Esophagus muscularis mucosa (tissue), 4 donors: ENCODE measurements at places on chromosomes 1 and 21.

GRCh38 chr1:36557041-36558000 is 74.6 kb upstream of the CSF3R start:
- no peak for DNase-seq

DNA sequence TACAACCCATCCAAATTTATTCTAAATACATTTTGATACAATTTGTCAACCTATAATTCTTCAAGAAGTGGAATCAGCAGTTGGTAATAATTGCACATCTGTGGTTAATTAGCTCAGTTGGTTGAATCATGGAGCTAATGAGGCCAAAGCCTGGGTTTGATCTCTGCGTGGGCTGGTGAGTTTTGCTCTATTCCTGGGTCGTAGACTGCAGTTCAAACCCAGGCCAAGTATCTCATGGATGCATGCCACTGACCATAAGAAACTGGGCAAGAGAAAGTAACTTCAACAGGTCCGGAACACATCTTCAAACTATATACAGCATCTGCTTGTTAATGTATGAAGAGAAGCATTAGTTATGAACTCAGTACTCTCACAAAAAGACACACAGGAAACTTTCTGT is 779.7 kb downstream of the USP25 start:
- no peak for DNase-seq

- no peak for DNase-seq
These were observed 6.4 kb upstream of the EDN2 start for GRCh38 chr1:41490911-41491310.

GRCh38 chr1:51443555-51443954 is 75.5 kb downstream of the EPS15 start:
- DNase-seq = no peak

GRCh38 chr1:5119366-5120234 is 465.2 kb downstream of the AJAP1 start:
- peak; percentile 81 for DNase-seq

GRCh38 chr21:41932576-41933312 is 21.1 kb downstream of the C2CD2 start:
- DNase-seq = no peak

GRCh38 chr1:46617833-46618232 is 1.2 kb upstream of the MOB3C start:
- no peak for DNase-seq

DNA sequence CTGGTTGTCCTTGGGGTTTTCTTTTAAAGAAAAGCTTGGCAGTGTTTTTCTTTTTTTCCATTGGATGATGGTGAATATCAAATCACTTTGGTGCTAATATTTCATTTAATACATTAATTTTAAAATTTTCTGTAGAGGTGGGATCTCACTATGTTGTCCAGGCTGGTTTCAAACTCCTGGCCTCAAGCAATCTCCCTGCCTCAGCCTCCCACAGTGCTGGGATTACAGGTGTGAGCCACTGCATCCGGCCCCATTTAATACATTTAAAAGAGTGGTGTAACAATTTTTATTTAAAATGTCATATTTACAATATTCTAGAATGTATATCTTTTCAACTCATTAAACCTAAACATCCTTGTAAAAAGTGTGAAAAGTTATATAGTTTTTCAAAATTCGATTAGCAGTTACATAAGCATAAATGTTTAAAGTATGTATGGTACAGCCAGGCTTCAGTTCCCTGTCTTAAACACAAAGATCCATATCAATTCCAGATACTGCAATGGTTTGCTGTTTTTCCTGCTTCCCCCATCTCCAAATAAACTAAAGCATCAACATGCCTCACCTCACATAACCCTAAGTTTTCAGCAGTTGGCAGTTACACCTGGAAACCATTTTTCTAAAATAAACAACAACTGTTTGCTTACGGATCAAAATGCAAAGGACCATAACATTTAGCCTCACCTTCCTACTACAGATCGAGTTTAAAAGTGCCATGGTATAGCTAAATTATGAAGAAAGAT is 8.9 kb upstream of the LGALS8 start:
- no peak for DNase-seq

- DNase-seq = no peak
These were observed 16.8 kb downstream of the CXADR start for GRCh38 chr21:17529648-17530047.

DNA sequence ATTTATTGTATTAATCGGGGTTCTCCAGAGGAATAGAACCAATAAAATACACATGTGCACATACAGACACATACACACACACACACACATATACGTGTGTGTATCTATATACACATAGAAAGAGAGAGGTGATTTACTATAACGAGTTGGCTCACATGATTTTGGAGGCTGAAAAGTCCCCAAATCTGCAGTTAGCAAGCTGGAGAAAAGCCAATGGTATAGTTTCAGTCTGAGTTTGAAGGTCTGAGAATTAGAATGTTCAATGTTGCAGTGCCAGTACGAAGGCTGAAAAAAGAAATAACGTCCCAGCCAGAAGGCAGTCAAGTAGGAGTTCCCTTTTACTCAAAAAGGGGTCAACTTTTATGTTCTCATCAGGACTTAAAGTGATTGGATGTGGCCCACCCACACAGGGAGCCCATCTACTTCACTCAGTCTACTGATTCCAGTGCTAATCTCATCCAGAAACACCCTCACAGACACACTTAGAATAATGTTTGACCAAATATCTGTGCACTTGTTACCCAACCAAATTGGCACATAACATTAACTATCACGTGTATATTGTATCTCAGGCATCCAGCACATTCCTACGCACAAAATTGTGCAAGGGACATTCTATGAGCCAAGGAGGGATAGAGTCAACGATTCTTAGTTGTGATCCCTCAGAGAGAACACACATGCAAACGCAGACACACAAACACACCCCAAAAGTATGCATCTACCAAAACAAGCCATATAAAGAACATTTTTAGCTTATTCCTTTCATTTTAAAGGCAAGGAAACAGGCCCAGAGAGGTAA is 195.5 kb upstream of the DUSP10 start:
- peak; percentile 62 for DNase-seq

- DNase-seq = no peak
These were observed 37.5 kb upstream of the ARF1 start for GRCh38 chr1:228044961-228045360.

DNA sequence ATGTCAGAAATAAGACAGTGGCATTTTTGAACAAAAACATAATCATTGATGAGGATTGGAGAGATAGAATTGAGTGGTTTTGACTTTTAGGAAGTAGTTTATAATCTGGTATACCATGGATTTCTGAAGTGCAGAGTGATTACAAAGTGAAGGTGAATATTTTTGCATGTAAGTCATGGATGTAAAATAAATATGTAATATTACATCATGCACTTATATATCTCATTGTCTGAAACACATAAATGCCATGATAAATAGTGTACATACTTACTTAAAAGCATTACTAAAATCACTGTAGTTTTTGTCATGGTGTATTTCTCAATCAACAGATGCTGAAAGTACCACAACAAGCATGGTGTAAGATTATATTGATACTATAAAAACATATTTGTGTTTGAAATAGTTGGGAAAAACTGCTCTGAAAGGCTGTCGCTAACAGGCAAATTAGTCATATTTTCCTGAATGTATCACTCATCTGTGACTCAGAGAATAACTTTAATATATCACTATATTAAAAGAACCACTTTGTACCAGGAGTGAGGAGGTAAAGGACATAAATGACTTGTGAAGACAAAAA is 24.8 kb upstream of the RGS18 start:
- no peak for DNase-seq

DNA sequence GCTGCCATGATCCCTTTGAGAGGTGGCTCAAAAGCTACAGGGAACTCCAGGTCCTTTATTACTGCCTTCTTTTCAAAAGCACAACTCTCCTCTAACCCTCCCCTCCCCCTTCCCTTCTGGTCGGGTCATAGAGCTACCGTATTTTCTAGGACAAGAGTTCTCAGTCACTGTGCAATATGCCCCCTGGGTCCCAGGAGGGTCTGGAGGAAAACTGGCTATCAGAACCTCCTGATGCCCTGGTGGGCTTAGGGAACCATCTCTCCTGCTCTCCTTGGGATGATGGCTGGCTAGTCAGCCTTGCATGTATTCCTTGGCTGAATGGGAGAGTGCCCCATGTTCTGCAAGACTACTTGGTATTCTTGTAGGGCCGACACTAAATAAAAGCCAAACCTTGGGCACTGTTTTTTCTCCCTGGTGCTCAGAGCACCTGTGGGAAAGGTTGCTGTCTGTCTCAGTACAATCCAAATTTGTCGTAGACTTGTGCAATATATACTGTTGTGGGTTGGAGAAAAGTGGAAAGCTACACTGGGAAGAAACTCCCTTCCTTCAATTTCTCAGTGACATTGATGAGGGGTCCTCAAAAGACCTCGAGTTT is 3.1 kb downstream of the BTG2 start:
- no peak for DNase-seq

DNA sequence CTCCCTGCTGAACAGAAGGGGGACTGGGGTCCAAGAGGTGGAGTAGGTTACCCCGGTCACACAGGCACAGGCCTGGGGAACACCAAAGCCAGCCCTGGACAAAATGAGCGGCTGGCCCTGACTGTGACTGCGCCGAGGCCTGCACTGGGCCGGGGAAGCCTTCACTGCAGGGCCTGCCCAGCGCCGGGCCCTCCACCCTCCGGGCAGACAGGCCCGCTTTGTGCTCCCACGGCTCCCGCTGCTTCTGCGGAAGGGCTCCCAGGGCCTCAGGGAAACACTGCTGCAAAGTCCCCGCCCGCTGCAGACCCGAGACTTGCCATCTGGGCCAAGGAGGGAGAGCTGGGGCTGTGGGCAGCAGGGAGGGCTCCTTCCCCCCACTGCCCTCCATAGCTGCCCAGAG is 35.3 kb downstream of the MEGF6 start:
- DNase-seq = no peak

DNA sequence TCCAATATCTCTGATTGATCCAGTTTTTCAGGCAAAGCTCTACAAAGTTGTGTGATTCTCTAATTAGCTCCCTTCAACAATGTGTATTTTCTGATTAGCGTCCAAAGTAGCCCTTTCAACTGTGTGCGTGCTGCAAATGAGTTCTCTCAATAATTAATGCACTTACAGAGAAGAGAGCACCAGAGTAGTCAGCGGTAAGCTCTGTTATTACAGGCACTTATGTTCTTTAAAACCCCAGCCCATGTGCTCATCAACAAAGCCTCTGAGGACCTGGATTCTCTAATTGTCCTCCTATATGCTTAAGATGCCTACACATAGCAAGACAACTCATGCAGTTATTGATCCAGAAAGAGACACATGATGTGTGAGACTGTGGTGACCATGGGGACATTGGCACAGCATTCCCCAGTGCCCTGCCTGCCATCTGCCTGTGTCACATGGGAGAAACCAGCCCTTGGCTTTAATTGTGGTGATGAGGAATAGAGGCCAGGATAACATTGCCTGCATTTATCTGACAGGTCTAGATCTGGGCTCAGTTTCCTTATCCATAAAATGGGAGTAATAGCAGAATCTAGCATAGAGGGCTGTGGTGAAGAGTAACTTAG is 151.7 kb downstream of the PCP4 start:
- no peak for DNase-seq

DNA sequence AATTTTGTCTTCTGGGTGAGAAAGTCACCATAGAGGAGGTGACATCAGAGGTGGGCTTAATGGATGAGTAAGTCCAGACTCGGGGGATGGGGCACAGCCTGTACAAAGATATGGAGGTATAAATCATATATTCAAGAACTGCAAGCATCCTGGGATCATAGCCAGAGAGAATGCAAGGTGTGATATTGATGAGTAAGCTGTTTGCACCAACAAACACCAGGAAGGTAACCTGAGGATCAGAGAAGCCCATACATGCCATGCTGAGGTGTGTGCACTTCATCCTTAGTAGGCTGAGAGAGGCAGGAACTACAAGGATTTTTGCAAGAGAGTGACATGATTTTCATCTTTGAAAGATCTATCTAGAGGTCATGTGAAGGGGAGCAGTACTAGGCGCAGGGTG is 306.4 kb downstream of the HHAT start:
- DNase-seq = no peak

DNA sequence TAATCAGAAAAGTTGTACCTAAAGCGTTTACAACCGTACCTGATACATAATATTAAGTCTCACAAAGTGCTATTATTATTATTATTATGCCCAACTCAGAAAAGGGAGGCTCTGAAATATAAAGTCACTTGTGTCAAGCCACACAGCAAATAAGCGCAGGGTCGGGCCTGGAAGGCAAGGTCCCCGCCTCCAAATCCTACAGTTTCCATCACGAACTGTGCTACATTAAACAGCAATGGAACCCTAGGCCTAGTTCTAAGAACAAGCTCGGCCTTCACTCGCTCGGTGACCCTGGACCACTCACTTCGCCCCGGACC is 549 bp downstream of the PARS2 start:
- no peak for DNase-seq

GRCh38 chr1:41783189-41783639 is 135.5 kb downstream of the HIVEP3 start:
- no peak for DNase-seq

DNA sequence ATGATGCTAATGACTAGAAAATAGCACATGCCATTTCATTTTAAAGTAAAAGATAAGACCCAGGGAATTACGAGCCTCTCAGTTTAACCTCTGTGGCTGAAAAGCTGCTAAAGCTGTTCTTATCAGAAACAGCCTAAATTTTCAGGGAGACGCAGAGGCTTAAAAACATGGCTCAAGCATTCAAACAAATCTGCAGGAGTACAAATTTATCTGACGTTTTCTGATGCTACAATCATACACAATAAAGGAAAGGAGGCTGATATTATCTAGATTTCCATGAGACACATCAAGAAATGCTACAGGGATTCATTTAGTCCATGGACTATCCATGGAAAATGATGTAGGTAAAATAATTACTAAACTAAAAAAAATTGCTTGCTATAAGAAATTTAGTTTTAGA is 65.3 kb upstream of the SCYL3 start:
- no peak for DNase-seq

GRCh38 chr1:108692724-108693655 is 880 bp downstream of the PRPF38B start:
- DNase-seq = no peak

GRCh38 chr1:183645531-183645930 is 7.6 kb downstream of the APOBEC4 start:
- DNase-seq = no peak

GRCh38 chr1:5506634-5507033 is 485.6 kb downstream of the NPHP4 start:
- DNase-seq = no peak

- DNase-seq = peak; percentile 90
These were observed 6.5 kb downstream of the KRTCAP2 start for GRCh38 chr1:155166471-155167165.

DNA sequence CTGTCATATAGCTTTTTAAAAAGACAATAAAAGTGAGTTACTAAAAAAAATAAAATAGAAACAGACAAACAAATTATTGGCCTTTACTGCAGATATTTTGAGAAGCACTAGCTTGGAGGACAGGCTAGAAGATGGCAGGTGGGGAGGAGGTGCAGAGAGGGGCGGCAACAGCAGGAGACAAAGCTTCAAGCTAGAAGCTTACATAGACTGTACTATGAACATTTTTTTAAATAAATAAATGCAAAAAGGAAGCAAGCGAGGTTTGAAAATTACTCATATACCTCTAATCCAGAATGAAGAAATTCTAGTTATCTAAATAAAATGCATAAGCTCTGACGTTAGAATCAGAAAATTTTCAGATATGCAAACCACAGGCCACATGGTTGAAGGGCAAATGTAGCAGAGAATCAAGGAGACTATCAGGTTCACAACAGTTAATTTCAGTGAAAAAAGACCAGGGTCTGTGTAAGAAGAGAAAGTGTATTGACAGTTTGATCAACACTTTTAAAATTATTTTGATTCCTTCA is 54.9 kb downstream of the NRIP1 start:
- DNase-seq = no peak
